ENCODE measurements at places on chromosomes 1 and 21. TPM values are rescaled to one million over a fixed set of nuclear protein-coding genes. Genes with fewer than 3 reads are reported as not detected.

DNA sequence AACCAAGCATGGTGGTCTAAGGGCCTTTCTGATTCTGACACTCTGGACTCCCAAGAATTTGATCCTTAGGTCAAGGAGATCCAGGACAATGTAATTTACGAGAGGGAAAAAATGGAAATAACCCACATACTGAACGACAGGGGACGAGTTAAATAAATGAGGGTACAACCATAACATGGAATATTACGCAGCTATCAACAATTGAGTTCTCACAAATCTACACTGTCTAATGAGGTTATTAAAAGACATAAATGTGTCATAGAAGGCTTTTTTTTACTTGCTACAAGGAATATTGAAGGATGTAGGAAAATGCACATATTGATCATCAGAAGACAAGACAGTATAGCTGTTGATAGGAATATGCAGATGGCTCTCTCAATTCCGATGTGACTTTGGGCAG lies 23.8 kb downstream of the SDC3 start:
- no peak overlapping the region for H3K4me3 ChIP-seq
- no peaks in the 10 kb centered on the region for H3K36me3 ChIP-seq
- no peak overlapping the region for H3K27ac ChIP-seq
- no peak for DNase-seq
- H3K4me1 ChIP-seq, result no peaks in the 10 kb centered on the region
- H3K27me3 ChIP-seq, result peaks cover 9% of the 10 kb centered on the region

DNA sequence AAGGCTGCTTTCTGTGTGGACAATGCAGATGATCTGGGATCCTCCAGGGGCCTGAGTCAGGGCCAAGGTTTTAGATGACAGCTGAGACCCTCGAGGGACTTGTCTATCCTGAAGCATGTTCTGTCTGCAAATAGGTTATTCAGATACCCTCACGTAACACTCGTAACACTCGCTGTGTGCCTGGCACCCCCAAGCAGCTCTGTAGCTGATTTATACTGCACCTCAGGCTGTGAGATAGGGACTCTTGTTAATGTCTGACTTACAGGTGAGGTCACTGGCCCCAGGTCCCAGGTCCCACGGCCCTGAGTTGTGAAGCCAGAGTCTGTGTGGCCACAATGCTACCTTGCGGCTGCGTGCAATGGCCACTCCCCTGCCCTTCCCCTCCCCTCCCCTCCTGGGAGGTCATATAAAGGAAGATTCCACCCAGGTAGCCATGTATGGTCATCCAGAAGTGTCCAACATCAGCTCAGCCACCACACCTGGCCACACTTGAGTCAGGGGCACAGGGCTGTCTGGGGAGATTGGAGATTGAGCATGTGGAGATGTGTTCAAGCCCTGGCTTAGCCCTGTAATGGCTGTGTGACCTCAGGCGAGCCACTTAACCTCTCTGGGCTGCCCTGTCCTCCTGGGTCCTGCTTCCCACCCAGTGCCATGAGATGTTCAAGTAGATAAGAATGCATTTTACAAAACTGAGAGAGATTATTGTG lies 687.7 kb downstream of the MATN1 start:
- no peaks in the 10 kb centered on the region for H3K4me1 ChIP-seq
- H3K27ac ChIP-seq, result no peak overlapping the region
- no peak for DNase-seq
- no peak overlapping the region for H3K4me3 ChIP-seq
- peaks cover 2% of the 10 kb centered on the region for H3K27me3 ChIP-seq

DNA sequence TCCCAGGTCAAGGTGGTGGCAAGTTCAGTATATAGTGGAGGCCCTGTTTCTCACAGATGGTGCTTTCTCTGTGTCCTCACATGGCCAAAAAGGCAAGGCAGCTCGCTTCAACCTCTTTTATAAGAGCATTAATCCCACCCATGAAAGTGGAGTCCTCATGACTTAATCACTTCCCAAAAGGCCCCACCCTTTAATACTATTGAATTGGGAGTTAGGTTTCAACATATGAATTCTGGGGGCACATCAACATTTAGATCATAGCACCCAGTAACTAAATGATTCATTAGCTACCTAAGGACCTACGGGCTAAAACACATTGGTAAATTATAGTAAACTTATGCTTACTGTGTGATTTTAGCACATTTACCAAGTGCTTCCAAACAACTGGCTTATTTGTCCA lies 317.9 kb downstream of the LTN1 start:
- H3K4me3 ChIP-seq, result no peak overlapping the region
- H3K36me3 ChIP-seq, result no peaks in the 10 kb centered on the region
- DNase-seq, result no peak
- no peaks in the 10 kb centered on the region for H3K4me1 ChIP-seq

DNA sequence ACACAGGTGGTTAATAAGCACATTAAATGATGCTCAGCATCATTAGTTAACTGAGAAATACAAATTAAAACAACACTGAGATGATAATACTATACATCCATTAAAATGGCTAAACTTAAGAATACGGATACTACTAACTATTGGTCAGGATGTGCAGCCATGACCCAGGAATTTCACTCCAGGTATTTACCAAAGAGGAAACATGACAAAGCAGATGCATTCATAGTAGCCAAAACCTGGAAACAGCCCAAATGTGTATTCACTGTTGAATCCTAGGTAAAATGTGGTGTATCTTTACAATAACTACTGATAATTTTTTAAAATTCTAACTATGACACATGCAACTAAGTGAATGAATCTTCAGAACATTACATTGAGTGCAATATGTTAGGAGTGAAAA lies 73.0 kb downstream of the PTPRC start:
- no peak for DNase-seq
- H3K4me3 ChIP-seq, result no peak overlapping the region
- H3K4me1 ChIP-seq, result peaks cover 14% of the 10 kb centered on the region
- H3K27me3 ChIP-seq, result no peaks in the 10 kb centered on the region
- H3K27ac ChIP-seq, result no peak overlapping the region

DNA sequence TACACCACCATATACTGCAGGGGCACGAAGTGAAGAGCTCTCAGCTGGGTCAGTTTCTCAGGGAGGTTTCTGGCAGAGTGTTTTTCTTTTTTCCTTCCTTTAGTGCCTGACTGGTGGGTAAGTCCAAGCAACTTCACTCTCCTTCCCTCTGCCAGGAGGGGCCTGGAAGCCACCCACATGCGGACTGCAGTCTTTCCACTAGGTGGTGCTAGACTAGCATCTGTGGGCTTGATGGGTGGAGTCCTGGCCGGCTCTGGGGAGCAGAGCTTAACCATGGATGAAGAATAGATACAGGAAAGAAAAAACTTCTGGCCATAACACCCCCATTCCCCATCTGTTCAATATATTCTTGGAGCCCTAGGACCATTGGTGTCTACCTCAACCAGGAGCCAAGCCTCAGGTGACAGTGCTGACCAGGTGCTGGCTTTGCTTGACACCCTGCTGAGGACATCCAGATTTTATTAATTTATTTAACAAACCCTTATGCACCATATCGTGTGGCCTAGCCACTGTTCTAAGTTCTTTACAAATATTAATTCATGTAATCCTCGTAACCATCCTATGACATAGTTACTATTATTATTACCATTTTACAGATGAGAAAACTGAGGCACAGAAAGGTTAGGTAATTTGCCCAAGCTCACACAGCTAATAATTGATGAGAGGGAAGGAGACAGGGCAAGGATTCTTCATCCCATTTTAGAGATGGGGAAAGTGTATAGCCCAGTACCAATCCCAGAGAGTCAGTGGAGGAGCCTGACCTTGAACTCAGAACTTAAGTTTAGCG lies 126.7 kb upstream of the CSF3R start:
- no peaks in the 10 kb centered on the region for H3K27me3 ChIP-seq
- H3K4me1 ChIP-seq, result no peaks in the 10 kb centered on the region
- H3K4me3 ChIP-seq, result no peak overlapping the region
- no peaks in the 10 kb centered on the region for H3K36me3 ChIP-seq
- no peak overlapping the region for H3K27ac ChIP-seq

- H3K4me1 ChIP-seq, result no peaks in the 10 kb centered on the region
- H3K36me3 ChIP-seq, result no peaks in the 10 kb centered on the region
- H3K27ac ChIP-seq, result no peak overlapping the region
- no peak overlapping the region for H3K4me3 ChIP-seq
- H3K27me3 ChIP-seq, result no peaks in the 10 kb centered on the region
Observed at GRCh38 chr1:209291715-209292114, 291.8 kb upstream of the CAMK1G start.

GRCh38 chr21:33618407-33618806 lies 23.1 kb downstream of the CRYZL1 start:
- no peak for DNase-seq
- H3K36me3 ChIP-seq, result peaks cover 28% of the 10 kb centered on the region
- no peaks in the 10 kb centered on the region for H3K4me1 ChIP-seq

DNA sequence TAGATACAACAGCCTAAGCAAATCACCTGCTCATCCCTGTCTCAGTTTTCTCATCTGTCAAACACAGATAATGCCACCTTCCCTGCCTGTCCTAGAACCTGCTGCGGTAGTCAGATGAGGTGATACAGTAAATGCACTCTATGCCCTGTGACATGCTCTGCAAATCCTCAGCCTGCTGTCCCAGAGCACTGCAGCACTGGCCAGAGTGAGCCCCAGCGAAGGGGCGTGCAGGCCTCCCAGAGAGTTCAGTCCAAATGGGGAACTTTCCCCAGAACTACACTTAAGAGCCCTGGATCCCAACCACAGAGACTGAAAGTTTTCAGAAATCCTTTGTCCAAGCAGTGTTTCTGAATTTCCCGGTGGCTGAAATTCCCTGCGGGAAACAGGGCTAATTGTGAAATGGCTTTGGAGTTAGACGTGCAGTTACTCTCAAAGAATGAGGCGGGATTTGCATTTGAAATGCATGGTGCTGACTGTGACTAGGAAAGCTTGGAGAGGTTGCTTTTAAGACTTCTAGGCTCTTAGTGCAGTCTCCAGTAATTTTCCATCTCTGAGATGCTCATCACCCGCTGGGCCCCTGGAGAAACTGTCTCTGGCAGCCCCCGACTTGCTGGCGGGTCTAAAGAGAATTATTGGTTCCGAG lies 206.5 kb upstream of the AJAP1 start:
- no peaks in the 10 kb centered on the region for H3K36me3 ChIP-seq
- H3K4me1 ChIP-seq, result no peaks in the 10 kb centered on the region
- no peak for DNase-seq
- no peak overlapping the region for H3K27ac ChIP-seq
- H3K27me3 ChIP-seq, result peaks cover 7% of the 10 kb centered on the region

GRCh38 chr21:34967509-34968289 lies 81.4 kb downstream of the RUNX1 start:
- H3K4me3 ChIP-seq, result peak overlapping the region; percentile 69
- DNase-seq, result peak; percentile 41
- H3K4me1 ChIP-seq, result peaks cover 82% of the 10 kb centered on the region
- peak overlapping the region; percentile 99 for H3K27ac ChIP-seq
- peaks cover 66% of the 10 kb centered on the region for H3K36me3 ChIP-seq

DNA sequence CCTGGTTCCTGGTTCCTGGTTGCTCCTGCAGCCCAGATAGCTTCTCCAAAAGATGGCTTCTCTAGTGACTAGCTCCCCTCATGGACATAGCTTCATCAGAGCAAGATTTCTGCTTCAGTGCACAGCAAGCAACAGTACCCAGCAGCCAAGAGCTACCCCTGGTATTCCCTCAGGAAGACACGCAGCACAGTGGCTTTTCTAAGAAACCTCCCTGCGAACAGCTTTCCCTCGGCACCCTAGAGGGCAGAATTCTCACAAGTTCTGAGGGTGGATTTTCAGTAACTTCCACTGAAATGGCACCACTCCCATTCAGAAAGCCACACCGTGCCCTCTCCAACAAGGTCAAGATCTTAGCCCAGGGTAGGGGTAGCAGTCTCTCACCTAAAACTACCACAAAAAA lies 128.2 kb downstream of the EIF4G3 start:
- no peaks in the 10 kb centered on the region for H3K4me1 ChIP-seq
- DNase-seq, result no peak
- no peak overlapping the region for H3K27ac ChIP-seq

- no peaks in the 10 kb centered on the region for H3K27me3 ChIP-seq
- H3K4me1 ChIP-seq, result peaks cover 21% of the 10 kb centered on the region
- peaks cover 3% of the 10 kb centered on the region for H3K36me3 ChIP-seq
Observed at GRCh38 chr1:41851589-41851988, 67.1 kb downstream of the HIVEP3 start.

- no peaks in the 10 kb centered on the region for H3K36me3 ChIP-seq
- H3K4me1 ChIP-seq, result no peaks in the 10 kb centered on the region
- H3K27me3 ChIP-seq, result peaks cover 9% of the 10 kb centered on the region
- DNase-seq, result no peak
Observed at GRCh38 chr1:31382379-31382989, 9.6 kb upstream of the FABP3 start.

- peaks cover 20% of the 10 kb centered on the region for H3K27me3 ChIP-seq
- no peak overlapping the region for H3K27ac ChIP-seq
- no peaks in the 10 kb centered on the region for H3K36me3 ChIP-seq
- H3K4me3 ChIP-seq, result no peak overlapping the region
Observed at GRCh38 chr1:167526667-167527383, 8.5 kb upstream of the CD247 start.

- H3K27ac ChIP-seq, result peak overlapping the region; percentile 88
- peaks cover 75% of the 10 kb centered on the region for H3K36me3 ChIP-seq
- no peak for DNase-seq
- H3K27me3 ChIP-seq, result no peaks in the 10 kb centered on the region
- peaks cover 67% of the 10 kb centered on the region for H3K4me1 ChIP-seq
Observed at GRCh38 chr1:198649968-198650338, 11.1 kb downstream of the PTPRC start.

DNA sequence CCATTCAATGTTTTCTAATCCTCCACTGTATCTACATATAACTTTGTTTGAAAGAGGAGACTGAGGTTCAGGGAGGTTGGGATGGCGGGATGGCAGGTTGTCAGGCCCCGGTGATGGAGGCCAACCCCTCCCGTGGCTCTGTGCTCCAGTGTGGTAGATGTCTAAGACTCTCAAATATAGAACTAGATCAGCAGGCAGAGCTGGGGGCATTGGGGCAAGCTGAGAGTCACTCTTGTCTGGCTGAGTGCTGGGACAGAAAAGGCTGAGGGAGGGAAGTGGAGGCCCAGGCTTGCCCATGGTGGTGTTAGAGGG lies 1.7 kb downstream of the IL6R start:
- peaks cover 6% of the 10 kb centered on the region for H3K27me3 ChIP-seq
- H3K27ac ChIP-seq, result peak overlapping the region; percentile 64
- H3K36me3 ChIP-seq, result no peaks in the 10 kb centered on the region
- H3K4me1 ChIP-seq, result peaks cover 71% of the 10 kb centered on the region

The HSD11B1 gene
- total RNA-seq, result 8.2 TPM

The CFAP57 gene
- 0.16 TPM for total RNA-seq

The GPN2 gene
- 43.1 TPM for total RNA-seq

The CELA2A gene
- total RNA-seq, result not detected

The TRAPPC10 gene
- 67.3 TPM for total RNA-seq

The LCE2A gene
- not detected for total RNA-seq

The CD1D gene
- total RNA-seq, result not detected

The NMNAT2 gene
- not detected for total RNA-seq

The SPRR3 gene
- total RNA-seq, result not detected

The ADAMTS4 gene
- 0.09 TPM for total RNA-seq

The AK5 gene
- total RNA-seq, result not detected

The ANKRD35 gene
- total RNA-seq, result 0.23 TPM

The KCNA3 gene
- total RNA-seq, result 24.0 TPM

Data from activated T-helper 2 cell treated with anti-CD3 and anti-CD28 coated beads, Interferon-gamma antibody, Interleukin-2, Interleukin-4, amounts not matched to agents 10 μg/mL and 5 μg/mL and 100 μg/mL, durations not matched to agents 14 hours and 24 hours and 36 hours (primary cell).